ENCODE measurements at places on chromosomes 2 and 18.

DNA sequence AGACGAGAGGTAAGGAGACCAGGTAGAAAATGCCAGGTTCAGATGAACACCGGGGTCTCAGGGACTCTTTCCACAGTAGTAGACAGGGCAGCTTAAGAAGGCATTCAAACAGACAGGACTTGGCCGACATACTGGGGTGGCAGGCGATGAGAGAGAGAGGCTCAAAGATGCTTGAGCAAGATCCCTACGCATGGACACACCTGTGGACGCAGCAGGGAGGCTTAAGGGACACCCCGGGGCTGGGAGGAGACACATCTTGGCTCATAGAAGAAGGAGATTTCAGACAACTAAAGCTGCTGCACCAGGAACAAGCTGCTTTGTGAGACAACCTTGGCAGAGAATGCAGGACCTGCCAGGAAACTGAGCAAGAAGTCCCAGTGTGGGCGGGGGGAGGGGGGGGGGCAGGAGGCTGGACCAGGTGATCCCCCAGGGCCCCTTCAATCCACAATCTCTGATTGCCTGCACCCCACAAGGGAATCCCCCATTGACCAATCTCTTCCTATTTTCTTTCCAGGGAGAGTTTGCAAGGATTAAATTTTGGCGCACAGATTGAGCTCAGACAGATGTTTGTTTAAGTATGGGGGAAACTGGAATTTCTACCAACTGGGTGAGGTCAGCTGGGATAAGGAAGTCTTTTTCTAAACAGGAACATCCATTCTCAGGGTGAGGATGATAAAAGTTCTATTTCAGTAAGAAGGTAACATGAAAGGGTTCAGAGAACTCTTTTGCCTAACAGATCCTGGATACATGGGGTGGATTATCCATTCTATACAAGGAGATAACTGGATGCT, 400.7 kb downstream of the NBAS start:
- no peak for DNase-seq

- no peak for DNase-seq
Observed at GRCh38 chr2:21452263-21452662, 328.5 kb downstream of the TDRD15 start.

GRCh38 chr2:128446049-128446873, 127.6 kb upstream of the HS6ST1 start:
- DNase-seq = no peak

DNA sequence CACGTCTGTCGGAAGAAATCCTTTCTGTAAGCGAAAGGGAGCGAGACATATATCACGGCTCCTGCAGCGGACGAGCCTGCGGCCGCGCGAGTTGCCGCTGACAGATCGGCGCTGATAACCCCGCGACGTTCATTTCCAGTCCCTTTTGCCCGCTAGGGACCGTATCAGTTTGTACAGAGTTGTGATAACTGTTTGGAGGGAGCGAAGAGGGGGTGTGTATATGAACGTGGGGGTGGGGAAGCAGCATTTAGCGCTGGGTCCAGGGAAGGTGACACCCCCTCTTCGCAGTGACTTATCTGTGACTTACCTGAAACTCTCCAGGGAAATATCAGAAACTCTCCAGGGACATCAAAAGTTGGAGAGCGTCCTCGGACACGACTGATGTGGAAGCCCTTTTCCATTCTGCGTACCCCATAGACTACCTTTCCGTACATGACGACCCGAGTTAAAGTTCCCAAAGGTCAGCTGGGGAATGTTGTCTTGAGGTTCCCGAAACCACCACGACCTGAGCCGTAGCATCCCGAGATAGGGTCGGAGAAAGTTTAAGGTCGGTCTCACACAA, 948 bp upstream of the GATA6 start:
- DNase-seq = no peak

DNA sequence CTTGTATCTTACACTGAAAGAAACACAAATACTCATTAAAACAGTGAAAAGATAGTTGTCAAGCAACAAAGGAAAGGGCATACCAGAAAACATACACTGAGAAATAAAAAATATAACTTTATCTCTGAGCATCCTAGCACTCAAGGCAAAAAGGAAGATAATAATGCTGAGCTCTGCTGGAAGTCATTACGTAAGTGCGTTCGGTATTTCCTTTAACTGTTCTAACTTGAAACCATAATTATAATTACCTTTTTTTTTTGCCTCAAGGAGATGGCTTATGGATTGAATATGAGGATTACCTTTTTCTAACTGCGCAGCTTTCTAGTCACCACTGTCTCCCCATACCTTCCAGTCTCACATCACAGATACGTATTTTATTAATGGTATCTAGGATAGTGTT, 308.1 kb downstream of the GBX2 start:
- DNase-seq = no peak

DNA sequence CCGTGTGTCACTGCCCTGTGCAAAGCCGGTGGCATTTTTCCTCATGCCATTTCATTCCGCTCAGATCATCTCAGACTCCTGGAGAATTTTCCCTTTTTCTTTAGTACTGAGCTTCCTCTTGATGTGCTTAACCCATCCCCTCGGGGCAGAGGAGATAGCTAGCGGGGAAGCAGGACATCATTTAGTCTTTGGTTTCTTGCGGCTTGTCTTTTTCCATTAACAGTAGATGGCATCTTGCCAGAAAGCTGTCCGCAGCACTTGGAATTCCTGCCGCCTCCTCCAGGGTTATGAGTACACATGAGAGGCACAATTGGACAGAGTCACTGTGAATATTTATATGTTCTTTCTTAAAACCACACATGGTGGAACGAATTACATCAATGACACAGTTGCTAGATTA, 226.6 kb downstream of the ALPK2 start:
- DNase-seq = no peak

DNA sequence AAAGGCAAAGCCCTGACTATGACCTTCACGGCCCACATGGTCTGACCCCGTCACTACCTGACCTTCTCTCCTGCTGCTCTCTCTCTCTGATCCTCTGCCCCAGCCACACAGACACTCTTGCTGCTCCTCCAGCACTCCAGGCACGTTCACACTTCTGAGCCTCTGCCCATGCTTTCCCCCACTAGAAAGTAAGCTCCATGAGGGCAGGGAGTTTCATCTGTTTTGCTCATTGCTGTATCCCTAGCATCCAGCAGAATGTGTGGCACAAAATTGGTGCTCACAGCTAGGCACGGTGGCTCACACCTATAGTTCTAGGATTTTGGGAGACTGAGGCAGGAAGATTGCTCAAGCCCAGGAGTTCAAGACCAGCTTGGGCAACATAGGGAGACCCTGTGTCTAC, 52.5 kb upstream of the STPG4 start:
- no peak for DNase-seq

- no peak for DNase-seq
Observed at GRCh38 chr2:97988722-97989121, 7.0 kb downstream of the TMEM131 start.

DNA sequence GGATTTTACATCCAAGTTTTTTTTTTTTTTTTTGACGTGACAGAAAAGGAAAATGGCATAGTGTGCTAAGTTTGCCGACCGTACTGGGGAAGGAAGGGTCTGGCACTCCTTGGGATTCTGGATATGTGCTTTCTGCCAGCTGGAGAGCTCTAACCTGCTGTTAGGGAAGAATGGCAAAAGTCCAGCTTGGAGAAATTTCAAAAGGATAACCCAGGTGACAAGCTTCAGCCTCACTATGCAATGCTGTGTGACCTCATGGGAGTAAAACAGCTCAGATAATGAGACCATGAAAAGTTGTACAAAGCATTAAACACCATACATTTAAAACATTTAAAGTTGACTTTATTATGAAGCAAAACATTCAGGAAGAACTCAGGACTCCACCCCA, 10.3 kb upstream of the GPR45 start:
- no peak for DNase-seq

DNA sequence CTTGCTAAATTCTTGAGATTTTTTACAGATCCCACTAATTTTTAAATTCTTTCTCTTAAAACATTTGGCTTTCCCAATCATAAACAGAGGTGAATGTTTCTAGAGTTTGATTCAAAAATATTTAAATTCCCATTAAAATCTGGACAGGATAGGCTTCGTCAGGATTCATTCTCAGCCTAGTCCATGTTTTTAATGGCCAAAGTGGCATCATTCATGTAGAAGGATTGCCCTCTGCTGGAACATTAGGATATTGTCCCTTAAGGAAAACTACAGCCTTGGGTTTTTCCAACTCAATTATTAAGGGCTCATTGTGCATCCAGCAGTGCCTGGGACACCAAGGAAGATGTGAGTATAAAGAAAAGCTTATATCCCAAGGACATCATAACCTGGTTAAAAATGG, 71.7 kb downstream of the TPGS2 start:
- no peak for DNase-seq

DNA sequence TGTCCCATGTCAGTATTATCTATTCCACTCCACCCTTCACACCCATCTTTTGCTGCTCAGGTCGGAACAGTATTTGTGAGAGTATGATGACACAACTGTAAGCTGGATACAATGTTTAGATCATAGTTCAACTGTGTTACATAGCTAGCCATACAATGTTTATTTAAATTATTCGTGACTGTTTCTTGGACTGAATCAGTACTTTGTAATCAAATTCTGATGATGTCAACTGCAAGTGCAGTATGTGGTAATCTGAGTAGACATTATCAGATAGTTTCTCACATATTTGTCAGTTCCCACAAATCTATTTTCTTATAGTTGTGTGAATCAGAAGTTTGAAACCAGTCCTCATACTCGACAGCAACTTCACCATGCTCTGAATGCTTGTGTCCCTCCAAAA, 177.6 kb downstream of the ZNF407 start:
- no peak for DNase-seq

- DNase-seq = no peak
Observed at GRCh38 chr2:191051825-191052778, 38.1 kb upstream of the STAT1 start.

DNA sequence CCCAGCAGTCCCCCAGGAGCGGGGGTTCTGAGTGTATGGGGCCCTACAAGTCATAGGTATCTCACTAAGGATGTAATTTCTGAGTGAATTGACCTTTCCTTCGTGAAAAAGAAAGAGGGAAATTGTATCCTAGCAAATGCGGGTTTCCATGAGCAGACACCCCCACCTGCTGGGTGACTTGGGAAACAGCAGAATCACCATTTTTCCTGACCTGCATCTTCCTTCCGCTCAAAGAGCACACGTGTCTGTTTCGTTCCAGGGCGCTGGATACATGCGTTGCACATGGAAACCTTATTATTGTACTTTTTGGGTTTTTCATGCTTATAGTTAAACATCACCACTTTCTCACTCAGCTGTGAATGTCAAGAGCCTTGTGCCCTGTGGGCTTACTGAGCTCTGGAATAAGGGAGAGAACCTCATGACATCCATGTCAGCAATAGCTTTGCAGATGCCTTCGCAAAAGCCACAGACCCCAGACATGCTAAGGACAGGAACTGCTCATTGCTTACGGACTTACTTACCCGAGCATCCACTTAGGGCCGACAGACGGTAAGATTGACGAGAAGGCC, 132.8 kb downstream of the TPO start:
- DNase-seq = no peak

- no peak for DNase-seq
Observed at GRCh38 chr2:30694286-30695055, 112.8 kb downstream of the CAPN13 start.

- DNase-seq = no peak
Observed at GRCh38 chr2:41066168-41066567, 614.3 kb upstream of the SLC8A1 start.

GRCh38 chr2:380221-380620, 92.3 kb upstream of the ALKAL2 start:
- no peak for DNase-seq

DNA sequence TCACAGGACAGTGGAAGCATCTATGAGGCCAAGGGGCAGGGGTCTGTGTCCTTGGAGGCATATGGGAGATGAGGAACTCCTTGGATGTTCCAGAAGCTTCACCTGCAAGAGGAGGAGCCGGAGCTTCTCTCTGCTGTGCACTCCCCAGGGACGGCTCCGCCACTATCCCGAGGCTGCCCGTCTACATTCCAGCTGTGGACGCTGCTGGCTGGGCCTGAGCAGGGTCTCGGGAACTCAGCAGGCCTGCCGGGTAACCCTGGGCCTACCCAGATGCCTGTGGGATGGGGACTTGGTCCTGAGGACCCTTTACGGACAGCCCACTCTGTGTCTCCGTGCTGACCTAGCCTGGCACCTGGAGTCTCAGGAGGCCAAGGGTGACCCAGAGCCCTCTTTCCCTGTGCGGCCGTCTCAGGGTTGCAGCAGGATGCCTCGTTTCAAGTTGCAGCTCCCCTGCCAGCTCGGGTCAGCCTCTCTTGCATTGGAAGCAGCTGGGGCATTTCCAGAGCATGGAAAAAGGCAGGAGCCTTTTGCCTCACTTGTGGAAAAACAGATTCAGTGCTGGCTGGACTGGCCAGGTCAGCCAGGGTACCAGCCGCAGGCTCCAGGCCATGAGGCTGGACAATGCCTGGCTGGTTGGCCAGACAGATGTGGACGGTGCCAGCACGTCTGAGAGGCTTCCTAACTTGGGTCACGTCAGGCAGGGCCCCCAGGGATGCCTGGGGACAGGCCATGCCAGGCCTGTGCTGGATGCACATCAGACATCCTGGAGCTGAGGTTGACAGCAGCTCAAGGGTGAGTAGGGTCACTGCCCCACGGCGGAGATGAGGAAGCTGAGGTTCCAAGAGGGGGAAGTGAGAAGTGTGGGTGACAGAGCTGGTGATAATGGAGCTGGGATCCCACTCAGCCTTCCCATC, 41.5 kb downstream of the SCTR start:
- DNase-seq = no peak

DNA sequence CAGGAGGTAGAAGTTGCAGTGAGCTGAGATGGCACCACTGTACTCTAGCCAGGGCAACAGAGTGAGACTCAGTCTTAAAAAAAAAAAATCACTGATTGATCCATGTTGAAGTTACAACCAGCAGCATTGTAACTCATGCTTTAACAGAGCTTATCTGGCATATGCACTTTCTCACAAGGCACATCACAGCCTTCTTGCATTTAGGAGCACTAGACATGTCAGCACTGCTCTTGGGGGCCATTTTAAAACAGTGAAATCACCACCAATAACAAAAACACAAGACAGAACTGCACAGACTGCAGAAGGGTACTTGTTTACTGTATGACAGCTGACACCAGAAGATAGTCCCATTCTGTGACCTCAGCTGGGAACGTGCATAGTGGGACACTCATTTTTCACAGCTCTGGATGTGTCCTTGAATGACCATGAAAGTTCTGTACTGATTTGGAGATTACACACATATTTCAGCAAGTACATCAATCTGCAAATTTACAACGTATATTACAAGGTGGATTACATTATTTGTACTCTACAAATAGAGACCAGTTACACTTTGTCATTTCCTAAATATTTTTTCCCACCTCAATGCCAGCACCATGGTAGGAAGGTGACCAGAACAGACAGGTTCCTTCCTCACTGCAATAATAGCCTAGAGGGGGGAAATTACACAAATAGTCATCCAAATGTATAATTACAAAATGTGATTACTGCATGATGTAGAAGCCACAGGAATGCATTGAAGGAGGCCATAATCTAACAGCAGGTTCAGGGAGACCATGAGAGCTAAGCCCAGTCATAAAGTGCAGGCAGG, 35.1 kb downstream of the CCBE1 start:
- DNase-seq = no peak

- DNase-seq = no peak
Observed at GRCh38 chr2:189287982-189288521, 108.5 kb upstream of the COL5A2 start.
